Daoy (cell line): ENCODE measurements at places on chromosomes 3 and 15. TPM values are rescaled to one million over a fixed set of nuclear protein-coding genes. Genes with fewer than 3 reads are reported as not detected.

Gene ROPN1
- total RNA-seq: not detected in 2 replicates

Gene ERC2
- 1.7 and 11.3 TPM in 2 replicates for total RNA-seq

Gene ZNF774
- 0.45 and 1.5 TPM in 2 replicates for total RNA-seq

Gene VIPR1
- total RNA-seq: 19.3 and 31.7 TPM in 2 replicates

Gene GOLGA6L1
- total RNA-seq: not detected in 2 replicates

Gene ISLR
- 0.06 and 0.29 TPM in 2 replicates for total RNA-seq

Gene GOLGA6B
- total RNA-seq: not detected in 2 replicates

Gene CD86
- total RNA-seq: 0.15 and 0.29 TPM in 2 replicates

Gene NEK11
- 8.6 and 16.4 TPM in 2 replicates for total RNA-seq

Gene NCBP2
- 74.7 and 105 TPM in 2 replicates for total RNA-seq

Gene DMXL2
- 22.9 and 27.1 TPM in 2 replicates for total RNA-seq

Gene EPHB1
- 2.5 and 4.2 TPM in 2 replicates for total RNA-seq

DNA sequence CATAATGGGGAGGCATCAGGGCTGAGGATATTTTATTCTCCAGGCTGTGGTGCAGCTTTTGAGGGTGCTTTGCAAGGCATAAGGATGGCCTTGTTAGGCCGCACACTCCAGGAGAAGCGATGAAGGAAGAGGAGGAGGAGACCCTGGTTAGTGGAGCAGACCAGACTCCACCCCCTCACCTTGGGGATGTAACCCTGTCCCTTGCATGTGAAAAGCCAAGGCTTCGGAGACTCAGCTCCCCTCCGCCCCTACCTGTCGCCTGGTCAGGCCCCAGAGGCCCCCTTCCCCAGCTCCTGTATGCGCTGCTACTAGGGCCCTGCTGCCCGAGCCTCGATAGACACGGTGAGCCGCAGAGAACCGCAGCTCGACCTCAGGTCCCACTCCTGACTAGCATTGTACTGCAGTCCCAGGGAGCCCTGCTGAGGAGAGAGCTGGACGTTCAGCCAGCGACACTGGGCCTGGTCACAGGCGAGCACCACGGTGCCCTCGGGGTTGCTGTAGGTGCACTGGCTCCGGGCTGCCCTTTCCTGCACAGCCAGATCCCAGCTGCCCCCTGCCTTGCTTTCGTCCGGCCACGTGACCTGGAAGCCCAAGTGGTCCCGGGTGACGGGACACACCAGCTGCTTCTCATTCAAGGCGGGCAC lies 10.2 kb downstream of the CPN2 start:
- DNase-seq: no peak

- DNase-seq: no peak
Measured at GRCh38 chr3:42022355-42022754, 60.5 kb upstream of the ULK4 start.

DNA sequence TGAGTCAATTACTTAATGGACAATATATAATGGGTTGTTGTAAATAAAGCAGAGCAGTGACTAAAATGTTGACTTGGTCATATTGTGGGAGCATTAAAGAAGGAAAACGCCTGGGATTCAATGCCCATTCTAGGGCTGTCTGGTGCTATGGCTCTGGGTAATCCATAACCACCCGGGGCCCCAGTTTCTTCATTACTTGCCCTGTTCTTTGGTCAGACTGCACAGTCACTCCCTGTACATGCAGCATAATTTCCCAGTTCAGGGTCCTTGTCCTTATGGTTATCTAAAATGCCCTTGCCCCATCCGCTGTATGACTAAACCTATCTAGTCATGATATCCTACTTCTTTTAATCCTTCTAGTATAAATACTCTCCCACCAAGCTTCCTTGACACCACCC lies 27.5 kb upstream of the DENND4A start:
- peak; percentile 43 for DNase-seq

- DNase-seq: peak; percentile 46
Measured at GRCh38 chr15:68578980-68579935, at the start of gene CORO2B. Gene CORO2B, plus strand, starts transcription at chr15:68578993. Its CDS starts 270 bp downstream, at chr15:68579263.

DNA sequence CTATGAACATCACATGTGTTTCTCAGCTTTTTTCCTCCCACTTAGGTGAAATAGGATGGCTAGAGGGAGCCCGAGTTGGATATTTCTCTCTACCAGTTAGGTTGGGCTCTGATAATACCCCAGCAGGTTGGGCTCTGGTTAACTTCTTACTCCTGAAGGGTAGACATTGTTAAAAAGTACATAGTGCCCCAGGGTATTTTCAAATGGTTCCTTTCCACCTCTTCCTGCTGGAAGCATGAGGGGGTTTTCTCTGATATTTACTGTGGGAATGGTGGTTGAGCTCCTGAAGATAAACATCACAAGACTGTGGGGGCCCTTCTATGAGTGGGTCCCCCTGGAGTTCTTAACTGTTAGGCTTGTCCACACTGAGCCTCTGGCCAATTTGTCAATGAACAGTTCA lies 36.1 kb upstream of the SPESP1 start:
- DNase-seq: no peak

- DNase-seq: no peak
Measured at GRCh38 chr3:14174483-14174882, 3.9 kb downstream of the XPC start.

- DNase-seq: no peak
Measured at GRCh38 chr3:62493109-62493801, 119.9 kb upstream of the FEZF2 start.

- DNase-seq: peak; percentile 50
Measured at GRCh38 chr3:58167431-58168351, 43.1 kb downstream of the DNASE1L3 start.

- DNase-seq: peak; percentile 71
Measured at GRCh38 chr15:75891895-75892294, 11.8 kb upstream of the FBXO22 start.

GRCh38 chr3:60303160-60303559 lies 948.1 kb downstream of the FHIT start:
- DNase-seq: no peak

DNA sequence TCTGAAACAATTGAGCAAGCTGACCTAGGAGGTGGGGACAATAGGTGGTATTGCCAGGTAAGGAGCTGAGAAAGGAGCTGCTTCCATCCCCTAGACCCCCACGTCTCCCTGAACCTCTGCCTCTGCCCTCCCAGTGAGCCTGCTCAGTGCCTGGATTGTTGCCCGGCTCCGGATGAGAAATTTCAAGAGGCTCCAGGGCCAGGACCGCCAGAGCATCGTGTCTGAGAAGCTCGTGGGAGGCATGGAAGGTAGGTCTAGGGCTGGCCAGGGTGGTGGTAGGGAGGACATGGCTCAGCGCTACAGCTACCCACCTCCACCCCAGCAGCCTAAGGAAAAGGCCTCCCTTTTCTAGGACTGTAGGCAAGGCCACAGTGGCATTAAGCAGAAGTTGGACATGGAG lies 13.3 kb downstream of the DUOX1 start:
- no peak for DNase-seq

- no peak for DNase-seq
Measured at GRCh38 chr15:74599156-74599555, 16.5 kb upstream of the CLK3 start.

DNA sequence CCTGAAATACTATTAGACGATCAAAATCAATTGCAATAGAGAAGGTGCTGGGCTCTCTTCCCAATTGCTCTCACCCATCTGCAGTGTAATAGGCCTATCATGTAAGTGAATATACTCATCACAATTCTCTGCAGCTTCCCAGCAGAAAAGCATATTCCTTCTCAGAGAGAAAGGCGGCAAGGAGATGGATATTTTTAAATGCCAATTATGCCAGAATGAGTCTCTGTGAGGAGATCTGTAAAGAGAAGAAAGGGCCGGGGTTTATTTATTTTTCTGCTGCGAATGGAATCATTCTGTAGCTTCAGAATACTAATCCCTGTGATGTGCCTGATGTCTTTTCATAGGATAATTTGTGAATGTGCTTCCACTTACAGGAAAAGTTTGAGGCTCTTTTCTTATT lies 112.0 kb downstream of the APBA2 start:
- no peak for DNase-seq

DNA sequence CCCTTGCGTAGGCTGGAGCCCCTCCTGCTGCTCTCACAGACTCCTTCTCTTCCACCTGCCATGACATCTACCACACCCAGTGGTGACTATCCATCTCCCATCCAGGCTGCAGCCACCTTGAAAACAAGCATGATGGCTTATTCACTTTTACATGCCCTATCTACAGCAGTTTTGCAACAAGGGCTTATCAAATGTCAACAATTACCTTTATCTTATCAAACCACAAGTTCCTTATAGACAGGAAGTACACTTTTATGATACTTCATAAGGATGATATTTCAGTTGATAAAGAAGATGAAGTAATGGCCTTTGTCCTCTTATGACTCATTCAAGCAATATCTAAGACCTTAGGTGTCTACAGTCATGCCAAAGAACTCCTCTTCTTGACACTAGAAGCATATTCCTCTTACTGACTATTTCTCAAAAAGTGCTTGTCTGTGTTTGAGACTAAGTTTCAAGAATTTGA lies 125.3 kb upstream of the SPRED1 start:
- peak; percentile 6 for DNase-seq

GRCh38 chr15:99732751-99733267 lies 428 bp downstream of the LYSMD4 start:
- DNase-seq: peak; percentile 21
